ENCODE measurements at places on chromosomes 3 and 15.

DNA sequence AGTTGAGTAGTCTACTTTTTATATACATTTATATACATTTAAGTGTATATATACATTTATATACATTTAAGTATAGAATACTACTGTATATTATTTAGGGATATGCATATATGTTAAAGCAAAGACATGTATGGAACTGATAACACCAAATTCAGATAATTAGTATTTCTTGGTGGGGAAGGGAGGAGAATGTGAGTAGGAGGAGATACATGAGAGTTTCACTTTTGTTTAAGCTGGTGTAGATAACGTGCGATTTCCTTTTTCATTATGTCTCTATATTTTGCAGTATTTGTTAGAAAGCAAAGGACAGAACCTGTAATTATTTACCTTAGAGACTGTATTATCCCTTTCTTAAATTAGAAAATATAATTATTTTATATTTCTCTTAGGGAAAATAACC lies 16.6 kb upstream of the NIT2 start:
- no peak for DNase-seq

- DNase-seq: no peak
Measured at GRCh38 chr3:100076731-100077529, 37.4 kb downstream of the FILIP1L start.

- no peak for DNase-seq
Measured at GRCh38 chr3:189833996-189834395, 202.8 kb downstream of the TP63 start.

- no peak for DNase-seq
Measured at GRCh38 chr3:58044691-58045483, 36.7 kb downstream of the FLNB start.

- DNase-seq: peak; percentile 43
Measured at GRCh38 chr3:178709051-178709450, 172.8 kb downstream of the KCNMB2 start.

GRCh38 chr3:55416331-55416821 lies 70.7 kb downstream of the WNT5A start:
- no peak for DNase-seq

- no peak for DNase-seq
Measured at GRCh38 chr15:65095011-65095746, 18.6 kb downstream of the KBTBD13 start.

GRCh38 chr15:87634361-87634760 lies 622.2 kb downstream of the NTRK3 start:
- DNase-seq: no peak

DNA sequence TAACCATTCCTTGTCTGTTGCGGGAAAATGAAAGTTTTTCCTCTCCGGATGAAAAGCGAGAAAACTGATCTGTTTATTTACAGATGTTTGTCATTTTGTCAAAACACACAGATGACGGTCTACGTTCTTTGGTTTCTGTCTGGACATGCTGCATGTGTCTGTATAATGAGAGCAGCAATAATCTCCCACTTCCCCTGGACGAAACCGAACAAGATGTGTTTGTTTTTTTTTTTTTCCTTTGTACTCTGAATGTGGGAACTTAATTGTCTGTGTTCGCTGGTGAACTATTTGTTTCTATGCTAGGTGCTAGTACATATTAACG lies 33.6 kb downstream of the PTPRG start:
- DNase-seq: no peak

- DNase-seq: no peak
Measured at GRCh38 chr15:74775132-74775562, 6.7 kb upstream of the CSK start.

DNA sequence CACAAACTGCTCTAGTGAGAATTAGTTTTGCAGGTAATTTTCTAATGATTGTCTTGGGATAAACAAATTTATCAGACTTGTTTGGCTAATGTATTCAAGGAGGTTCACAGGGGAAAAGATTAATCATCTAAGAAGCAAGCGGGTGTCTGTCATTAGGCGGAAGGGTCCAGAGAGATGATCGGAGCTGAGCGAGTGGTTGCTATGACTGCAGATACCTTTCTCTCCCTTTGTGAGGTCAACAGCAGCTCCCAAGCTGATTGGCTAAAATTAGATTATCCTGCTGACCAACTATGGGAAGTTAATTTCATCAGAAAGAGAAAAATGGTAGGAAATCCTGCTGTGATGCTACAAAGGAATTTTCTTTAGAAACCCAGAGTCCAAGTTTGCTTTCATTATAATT lies 276.0 kb downstream of the SOX2 start:
- DNase-seq: no peak

- DNase-seq: no peak
Measured at GRCh38 chr3:21839592-21839991, 88.6 kb upstream of the ZNF385D start.

- no peak for DNase-seq
Measured at GRCh38 chr3:71690341-71690841, 34.8 kb downstream of the EIF4E3 start.

GRCh38 chr3:122356402-122356801 lies 26.6 kb downstream of the MIX23 start:
- DNase-seq: no peak

- DNase-seq: no peak
Measured at GRCh38 chr3:16467393-16467792, 46.1 kb downstream of the RFTN1 start.

- no peak for DNase-seq
Measured at GRCh38 chr15:53458736-53459135, 300.7 kb downstream of the WDR72 start.

All from NCI-H510A (cell line).